Cardiac muscle cell (in vitro differentiated cells and primary cell): ENCODE measurements at places on chromosomes 13 and 19. TPM values are rescaled to one million over a fixed set of nuclear protein-coding genes. Genes with fewer than 3 reads are reported as not detected.

DNA sequence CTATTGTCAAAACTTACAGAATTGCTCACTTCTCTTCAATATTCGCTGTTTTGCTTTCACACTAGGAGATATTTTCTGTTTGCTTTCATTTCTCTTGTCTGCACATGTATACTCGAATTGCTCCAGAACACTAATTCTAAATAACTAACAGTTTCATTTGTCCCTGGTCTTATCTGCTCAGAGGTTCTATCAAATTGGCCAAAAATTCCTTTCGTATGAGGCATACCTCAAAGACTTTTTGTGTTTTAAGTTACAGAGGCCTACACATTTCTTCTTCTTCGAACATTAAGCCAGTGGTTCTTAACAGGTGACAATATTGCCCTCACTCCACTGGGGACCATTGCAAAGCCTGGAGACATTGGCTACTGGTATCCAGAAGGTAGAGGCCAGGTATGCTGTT, 1314.6 kb downstream of the EFNB2 start:
- DNase-seq = no peak
- no peaks in the 10 kb centered on the region for H3K27me3 ChIP-seq
- H3K4me1 ChIP-seq = no peaks in the 10 kb centered on the region
- H3K4me3 ChIP-seq = no peak overlapping the region
- H3K27ac ChIP-seq = no peak overlapping the region
- no peaks in the 10 kb centered on the region for H3K36me3 ChIP-seq

DNA sequence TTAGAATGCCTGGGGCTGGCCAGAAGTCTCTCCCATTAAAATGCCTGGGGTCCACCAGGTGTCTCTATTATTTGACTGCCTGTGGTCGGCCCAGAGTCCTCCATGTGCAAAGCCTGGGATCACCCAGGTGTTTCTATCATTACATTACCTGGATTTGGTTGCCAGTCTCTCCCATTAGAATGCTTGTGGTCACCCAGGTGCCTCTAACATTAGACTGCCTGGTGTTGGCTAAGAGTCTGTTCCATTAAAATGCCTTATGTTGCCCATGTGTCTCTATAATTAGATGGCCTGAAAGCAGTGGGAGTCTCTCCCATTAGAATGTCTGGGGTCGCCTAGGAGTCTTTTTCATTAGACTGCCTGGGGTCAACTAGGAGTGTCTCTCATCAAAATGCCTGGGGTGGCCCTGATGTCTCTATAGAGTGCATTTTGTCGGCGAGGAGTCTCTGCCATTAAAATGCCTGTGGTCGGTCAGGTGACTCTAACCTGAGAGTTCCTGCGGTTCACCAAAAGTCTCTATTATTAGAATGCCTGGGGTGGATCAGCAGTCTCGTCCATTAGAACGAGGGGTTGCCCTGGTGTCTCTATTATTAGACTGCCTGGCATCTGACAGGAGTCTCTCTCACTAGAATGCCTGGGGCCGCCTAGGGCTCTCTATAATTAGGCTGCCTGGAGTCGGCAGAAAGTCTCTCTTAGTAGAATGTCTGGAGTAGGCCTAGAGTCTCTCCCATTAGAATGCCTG, 1540.5 kb downstream of the UQCRFS1 start:
- H3K4me3 ChIP-seq = no peak overlapping the region
- no peaks in the 10 kb centered on the region for H3K27me3 ChIP-seq
- no peak overlapping the region for H3K27ac ChIP-seq
- H3K4me1 ChIP-seq = no peaks in the 10 kb centered on the region

DNA sequence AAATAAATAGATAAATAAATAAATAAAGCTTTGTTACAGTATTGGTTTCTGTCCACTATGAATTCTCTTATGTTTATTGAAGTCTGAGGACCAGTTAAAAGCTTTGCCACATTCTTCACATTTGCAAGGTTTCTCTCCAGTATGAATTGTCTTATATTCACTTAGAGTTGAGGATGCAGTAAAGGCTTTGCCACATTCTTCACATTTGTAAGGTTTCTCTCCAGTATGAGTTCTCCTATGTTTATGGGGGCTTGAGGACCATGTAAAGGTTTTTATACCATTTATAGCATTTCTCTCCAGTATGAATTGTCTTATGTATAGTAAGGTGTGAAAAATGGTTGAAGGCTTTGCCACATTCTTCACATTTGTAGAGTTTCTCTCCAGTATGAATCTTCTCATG, 168.3 kb downstream of the ZNF737 start:
- H3K4me3 ChIP-seq = no peak overlapping the region
- H3K27ac ChIP-seq = no peak overlapping the region
- H3K36me3 ChIP-seq = no peaks in the 10 kb centered on the region
- no peaks in the 10 kb centered on the region for H3K4me1 ChIP-seq

DNA sequence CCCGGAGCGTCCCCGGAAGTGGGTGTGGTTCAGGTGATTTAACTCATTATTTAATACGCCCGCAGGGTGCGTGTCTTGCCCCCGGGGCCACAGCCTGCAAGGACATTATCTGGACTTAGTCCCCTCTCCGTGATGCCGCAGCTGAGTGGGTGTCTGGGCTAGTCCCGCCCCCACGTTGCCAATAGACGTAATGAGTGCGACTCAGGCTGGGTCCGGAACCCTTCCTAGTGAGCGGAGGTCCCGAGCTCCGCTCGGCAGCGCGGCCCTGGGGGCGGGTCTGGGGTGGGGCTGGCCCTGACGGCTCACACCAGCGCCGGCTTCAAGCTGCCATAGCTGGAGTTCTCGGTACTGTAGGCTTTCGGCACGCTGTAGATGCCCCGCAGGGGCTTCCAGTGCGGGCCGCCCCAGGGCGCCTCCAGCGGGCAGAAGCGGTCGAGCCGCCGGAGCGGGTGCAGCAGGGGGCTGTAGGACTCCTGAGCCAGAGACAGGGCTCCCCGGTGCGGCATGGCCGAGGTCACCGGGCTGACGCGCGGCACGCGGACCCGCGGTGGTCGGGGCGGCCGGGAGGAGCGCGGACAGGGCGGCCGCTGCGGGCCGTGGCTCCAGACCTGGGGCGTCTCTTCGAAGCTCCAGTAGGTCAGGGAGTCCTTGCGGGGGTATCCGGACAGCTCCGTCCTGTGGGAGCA, 918 bp upstream of the LHB start:
- peaks cover 8% of the 10 kb centered on the region for H3K36me3 ChIP-seq
- H3K4me1 ChIP-seq = no peaks in the 10 kb centered on the region
- H3K27ac ChIP-seq = no peak overlapping the region

DNA sequence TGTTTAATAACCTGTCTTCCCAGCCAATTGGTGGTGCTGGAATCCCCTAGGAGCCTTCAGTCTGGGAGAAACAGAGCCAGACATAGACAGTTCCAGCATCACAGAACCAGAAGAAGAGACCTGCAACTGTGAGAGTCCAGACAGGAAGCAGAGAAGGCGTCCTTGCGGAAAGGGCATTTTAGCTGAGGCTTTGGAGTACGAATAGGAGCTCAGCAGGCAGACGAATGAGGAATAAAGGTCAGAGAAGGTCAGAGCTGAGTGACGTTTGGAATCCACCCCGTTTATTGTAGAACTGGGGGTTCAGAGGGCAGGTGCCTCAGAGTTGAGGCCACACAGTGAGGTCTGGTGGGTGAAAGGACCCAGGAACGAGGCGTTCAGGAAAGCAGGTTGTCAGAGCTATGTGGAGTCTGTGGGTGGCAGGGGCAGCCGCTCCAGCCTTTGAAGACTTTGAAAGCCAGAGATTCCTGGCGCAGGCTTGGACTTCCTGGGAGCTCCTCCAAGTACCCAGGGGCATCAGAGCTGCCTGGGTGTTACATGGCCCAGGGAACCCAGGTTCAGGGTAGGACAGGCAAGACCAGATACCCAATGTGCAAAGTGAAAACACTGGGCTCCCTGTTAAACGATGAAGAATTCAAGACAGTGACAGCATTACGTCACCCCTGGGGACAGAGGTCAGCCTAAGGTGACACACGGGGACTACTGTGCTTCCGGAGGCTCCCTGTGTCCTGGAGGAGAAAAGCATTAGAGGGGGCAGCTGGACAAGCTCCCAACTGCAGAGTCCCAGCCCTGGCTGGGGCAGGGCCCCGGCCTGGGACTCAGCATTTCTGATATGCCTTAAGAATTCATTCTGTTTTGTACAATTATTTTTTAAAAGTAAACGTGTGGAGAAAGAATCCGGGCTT, 5.5 kb downstream of the ARRDC2 start:
- peak overlapping the region; percentile 85 for H3K27ac ChIP-seq
- H3K4me1 ChIP-seq = peaks cover 9% of the 10 kb centered on the region
- H3K36me3 ChIP-seq = no peaks in the 10 kb centered on the region
- no peak for DNase-seq

- no peak overlapping the region for H3K27ac ChIP-seq
- H3K36me3 ChIP-seq = no peaks in the 10 kb centered on the region
- no peak overlapping the region for H3K4me3 ChIP-seq
- DNase-seq = no peak
These were observed 455.4 kb upstream of the TSHZ3 start for GRCh38 chr19:31804668-31805067.

- H3K4me1 ChIP-seq = no peaks in the 10 kb centered on the region
- no peak overlapping the region for H3K27ac ChIP-seq
- no peaks in the 10 kb centered on the region for H3K36me3 ChIP-seq
- DNase-seq = peak; percentile 40
These were observed 5.0 kb downstream of the KLK4 start for GRCh38 chr19:50906217-50906616.

DNA sequence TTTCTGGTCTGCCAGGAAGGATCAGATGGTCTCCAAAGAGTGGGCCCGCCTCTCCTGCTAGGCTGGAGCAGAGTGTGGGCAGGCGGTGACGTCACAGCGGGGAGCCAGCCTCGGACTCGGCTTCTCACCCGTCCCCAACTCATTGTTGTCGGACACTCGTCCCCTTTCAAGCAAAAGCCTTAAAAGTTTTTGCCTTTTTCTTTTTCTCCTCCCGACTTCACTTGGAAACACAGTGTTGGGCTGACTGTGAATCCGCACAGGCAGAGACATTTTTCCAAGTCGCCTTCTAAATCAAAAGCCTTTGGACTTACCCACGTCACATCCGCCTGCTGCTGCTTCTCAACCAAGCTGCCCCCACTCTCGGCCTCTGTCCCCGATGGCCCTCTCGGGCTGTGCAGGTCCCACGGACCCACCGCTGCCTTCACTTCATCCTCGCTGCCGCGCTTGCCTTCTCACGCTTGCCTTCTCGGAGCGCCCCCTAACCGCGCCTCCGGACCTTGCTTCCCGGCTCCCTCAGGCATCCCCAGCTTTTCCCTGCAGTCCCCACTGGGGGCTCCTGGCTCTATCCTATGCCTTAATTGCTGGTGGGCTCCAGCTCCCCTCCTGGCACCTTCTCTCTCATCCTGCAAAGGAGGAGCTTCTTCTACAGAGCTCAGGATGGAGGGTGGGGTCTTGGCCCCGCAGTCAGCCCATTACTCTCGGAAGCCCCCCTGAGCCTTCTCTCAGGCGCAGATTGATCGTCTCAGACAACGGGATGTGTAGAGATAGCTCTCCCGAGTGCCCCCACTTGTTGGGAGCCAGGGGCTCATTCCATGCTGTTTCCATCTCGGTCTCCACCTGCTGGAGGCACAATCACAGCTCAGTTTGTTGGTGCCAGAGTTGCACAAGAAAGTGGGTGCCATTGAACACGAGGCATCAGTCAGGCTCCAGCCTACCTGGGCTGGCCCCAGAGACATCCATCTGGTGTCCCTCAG, 3.9 kb upstream of the ZNF135 start:
- peak; percentile 34 for DNase-seq
- H3K4me1 ChIP-seq = peaks cover 5% of the 10 kb centered on the region
- no peaks in the 10 kb centered on the region for H3K27me3 ChIP-seq
- H3K27ac ChIP-seq = no peak overlapping the region

Gene LGALS7B
- total RNA-seq = not detected in 2 replicates

- DNase-seq = no peak
- peaks cover 51% of the 10 kb centered on the region for H3K36me3 ChIP-seq
- no peaks in the 10 kb centered on the region for H3K4me1 ChIP-seq
- H3K4me3 ChIP-seq = no peak overlapping the region
- no peaks in the 10 kb centered on the region for H3K27me3 ChIP-seq
These were observed 9.0 kb downstream of the ATP13A1 start for GRCh38 chr19:19654441-19654840.

- H3K4me1 ChIP-seq = peaks cover 9% of the 10 kb centered on the region
- no peaks in the 10 kb centered on the region for H3K27me3 ChIP-seq
- no peak overlapping the region for H3K4me3 ChIP-seq
- no peak for DNase-seq
These were observed 17.5 kb downstream of the MCF2L start for GRCh38 chr13:112986470-112986869.
